ENCODE measurements at places on chromosomes 7 and 10.

DNA sequence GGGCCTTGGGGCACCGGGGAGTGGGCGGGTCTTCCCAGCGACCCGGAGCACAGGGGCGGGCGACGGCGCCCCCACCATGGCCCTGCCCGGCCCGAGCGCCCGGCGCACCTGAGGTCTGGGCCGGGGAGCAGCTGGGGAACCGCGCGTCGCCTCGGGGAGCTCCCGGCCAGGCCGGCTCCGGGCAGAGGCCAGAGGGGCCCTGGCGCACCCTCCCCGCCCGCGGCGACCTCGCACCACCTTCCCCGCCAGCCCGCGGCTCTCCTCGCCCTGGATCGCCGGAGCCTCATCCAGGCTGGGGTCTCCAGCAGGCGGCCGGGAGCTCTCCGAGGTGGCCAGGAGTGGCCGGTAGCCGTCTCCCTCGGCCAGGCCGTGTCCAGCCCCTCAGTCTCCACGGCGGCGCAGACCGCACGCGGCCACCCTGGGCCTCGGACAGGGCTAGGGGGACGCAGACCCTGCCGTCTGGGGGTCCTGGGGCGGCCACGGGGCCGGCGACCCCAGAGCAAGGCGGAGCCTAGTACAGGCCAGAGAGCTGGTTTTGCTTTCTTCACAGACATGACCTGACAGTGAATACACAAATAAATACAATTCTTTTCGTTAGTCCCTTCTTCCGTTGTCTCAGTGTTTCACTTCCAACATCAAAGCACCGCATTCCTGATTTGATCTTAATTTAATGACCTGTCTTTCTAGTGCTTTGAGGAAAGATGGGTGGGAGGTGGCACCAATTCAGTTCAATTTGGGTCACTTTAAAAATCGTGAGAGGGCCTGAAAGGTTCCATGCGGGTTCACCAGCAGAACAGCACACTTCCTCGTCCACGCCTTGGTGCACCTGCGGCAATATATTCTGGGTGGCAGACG is 356.9 kb downstream of the DNAJB6 start:
- peak; percentile 77 for DNase-seq

GRCh38 chr7:146654048-146654447 is 537.4 kb downstream of the CNTNAP2 start:
- DNase-seq, result peak; percentile 16

DNA sequence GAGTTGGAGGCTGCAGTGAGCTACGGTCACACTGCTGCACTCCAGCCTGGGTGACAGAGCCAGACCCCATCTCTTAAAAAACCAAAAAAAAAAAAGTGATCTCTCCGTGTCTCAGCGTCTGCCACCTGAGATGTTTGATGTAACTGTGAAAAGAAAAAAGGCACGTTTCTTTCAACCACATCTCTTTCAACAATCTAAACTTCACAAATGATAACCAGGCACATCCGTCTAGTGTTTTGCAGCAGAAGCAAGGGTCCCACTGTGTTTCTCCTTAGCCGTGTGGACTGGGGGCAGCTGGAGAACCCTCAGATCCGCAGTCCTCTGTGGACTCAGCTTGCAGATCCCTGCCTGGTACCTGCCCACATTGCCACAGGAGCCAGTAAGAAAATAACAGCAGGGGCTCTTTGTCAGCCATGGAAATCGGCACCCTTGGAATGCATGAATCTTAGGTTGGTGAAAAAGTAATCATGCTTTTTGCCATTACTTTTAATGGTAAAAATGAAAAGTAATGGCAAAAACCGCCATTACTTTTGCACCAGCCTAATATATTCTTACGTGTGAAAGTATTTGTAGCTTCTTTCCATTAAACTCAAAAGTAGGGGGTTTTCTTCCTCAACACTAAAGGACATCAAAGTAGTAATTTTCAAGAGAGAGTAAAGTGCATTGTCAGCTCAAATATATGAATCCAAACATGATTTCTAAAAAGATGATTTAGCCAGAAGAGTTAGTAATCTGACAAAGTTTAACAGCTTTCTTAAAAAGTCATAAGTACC is 276.5 kb downstream of the CCDC3 start:
- DNase-seq, result no peak

GRCh38 chr7:74617180-74617744 is 40.3 kb upstream of the GTF2I start:
- peak; percentile 39 for DNase-seq

DNA sequence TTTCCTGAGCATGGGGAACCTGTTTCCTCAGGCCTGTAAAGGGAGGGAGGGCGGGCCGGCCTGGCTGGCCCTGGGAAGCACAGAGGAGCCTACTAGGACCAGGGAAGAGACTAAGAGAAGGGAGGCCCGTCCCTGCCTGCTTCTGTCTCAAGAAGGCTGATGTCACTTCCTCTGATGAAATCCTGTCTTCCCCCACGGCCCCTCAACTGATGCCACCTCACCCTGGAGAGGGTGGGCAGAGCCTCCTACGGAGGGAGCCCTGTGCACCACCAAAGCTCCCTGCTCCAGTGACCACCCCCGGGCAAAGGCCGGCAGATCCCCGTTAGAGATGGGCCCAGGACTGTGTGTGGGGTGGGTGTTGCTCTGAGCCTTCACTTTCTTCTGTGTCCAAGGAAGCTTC is 1.0 kb upstream of the PILRA start:
- no peak for DNase-seq

GRCh38 chr10:17033529-17034260 is 95.9 kb downstream of the CUBN start:
- no peak for DNase-seq

- no peak for DNase-seq
Observed at GRCh38 chr10:4399556-4399955, 426.5 kb upstream of the AKR1E2 start.

- no peak for DNase-seq
Observed at GRCh38 chr10:85036661-85037060, 708.3 kb downstream of the CCSER2 start.

DNA sequence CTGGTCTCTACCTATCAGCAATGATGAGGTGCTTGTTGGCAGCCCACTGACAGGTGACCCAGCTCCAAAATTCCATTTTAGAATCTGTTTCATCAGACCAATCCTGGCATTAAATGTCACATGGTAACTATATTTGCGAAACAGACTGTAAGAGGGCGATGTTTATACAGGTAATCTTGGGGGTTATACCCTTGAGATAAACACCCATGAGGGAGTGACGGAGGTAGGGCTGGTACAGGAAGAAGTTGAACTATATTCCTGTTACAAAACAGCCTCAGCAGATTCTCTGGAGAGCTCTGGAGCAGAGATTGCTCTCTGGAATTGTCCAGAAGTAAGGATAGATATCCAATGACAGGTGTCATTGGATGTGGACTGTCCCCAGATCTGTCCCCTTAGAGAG is 444.8 kb upstream of the DPP6 start:
- no peak for DNase-seq

DNA sequence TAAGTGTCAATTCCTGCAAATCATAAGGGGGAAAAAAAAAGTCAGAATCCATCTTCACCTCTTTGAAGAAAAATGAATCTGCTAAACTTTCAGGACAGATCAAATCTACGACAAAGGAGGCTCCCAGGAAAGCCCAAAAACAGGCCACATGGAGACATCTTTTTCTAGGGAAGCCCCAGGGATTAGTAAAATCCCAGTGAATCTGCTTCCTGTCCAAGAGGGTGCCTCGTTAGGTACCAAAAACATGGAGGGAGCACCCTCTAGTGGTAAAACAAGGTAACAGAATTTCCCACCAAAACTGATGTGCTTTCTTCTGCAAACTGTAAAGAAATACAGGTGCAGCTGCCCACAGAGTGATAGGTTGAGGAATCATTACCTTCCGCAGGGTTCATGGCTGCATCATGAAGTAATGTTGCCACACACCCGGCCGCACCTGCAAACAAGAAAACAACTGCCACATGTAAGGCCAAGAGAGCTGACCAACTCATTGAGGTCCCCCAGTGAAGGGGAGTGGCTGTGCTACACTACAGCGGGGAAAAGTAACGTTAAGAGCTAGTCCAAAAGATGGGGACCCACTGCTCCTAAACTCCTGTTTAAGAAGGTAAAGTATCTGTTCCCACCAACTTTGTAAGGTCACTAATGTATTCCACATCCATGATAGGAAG is 7.9 kb downstream of the SLC25A28 start:
- peak; percentile 65 for DNase-seq

DNA sequence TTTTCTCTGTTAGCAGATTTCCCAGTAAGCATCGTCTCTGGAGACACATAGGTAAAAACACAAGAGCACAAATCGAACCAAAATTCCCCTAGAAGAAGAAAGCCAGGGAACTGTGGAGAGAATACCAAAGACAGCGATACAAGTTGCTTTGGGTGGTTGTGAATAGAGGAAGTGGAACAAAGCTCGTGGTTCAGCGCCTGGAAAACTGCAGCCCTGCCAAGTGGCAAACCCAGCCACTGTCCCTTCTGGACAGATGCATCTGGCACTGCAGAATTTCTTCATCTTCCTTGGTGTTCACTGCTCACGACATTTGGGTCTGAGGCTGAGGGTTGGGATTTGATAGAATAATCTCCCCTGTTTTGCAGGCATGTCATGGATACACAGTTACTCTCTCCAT is 733.8 kb downstream of the PARD3 start:
- DNase-seq, result no peak

- no peak for DNase-seq
Observed at GRCh38 chr7:44698046-44698580, 50.5 kb upstream of the ZMIZ2 start.

- no peak for DNase-seq
Observed at GRCh38 chr7:47383696-47384445, 198.0 kb downstream of the TNS3 start.

GRCh38 chr7:36284456-36285090 is 105.1 kb upstream of the ANLN start:
- no peak for DNase-seq

DNA sequence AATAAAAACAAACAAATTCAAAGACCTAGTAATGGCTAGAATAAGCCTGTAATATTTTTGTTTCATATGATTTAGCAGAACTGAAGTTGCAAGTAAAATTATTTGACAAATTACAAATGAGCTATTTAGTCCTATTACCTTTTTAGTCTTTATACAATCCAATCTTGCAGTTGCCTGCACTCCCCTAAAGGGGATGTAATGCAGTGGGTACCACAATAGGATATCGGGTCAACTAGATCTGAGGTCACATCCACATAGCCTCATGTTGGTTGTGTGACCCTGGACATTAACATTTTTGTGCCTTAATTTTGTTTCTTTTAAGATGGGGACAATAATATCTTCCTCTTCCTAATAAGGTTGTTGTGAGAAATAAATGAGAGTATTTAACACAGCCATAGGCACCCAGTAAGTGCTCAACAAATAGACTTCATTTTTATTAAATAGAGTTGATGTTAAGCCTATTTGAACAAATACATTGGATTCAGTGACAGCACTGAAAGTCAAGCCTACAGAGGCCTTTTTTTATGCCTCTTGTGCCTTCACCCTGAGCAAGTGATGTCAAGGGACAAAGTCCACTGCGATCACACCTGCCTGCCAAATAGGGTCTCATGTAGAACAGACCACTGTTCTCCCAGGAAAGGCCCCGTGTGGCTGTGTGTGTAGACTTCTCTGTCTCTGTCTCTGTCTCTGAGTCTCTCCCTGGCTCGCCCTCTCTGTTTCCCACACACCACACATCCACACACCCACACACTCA is 124.8 kb downstream of the EVX1 start:
- DNase-seq, result no peak

DNA sequence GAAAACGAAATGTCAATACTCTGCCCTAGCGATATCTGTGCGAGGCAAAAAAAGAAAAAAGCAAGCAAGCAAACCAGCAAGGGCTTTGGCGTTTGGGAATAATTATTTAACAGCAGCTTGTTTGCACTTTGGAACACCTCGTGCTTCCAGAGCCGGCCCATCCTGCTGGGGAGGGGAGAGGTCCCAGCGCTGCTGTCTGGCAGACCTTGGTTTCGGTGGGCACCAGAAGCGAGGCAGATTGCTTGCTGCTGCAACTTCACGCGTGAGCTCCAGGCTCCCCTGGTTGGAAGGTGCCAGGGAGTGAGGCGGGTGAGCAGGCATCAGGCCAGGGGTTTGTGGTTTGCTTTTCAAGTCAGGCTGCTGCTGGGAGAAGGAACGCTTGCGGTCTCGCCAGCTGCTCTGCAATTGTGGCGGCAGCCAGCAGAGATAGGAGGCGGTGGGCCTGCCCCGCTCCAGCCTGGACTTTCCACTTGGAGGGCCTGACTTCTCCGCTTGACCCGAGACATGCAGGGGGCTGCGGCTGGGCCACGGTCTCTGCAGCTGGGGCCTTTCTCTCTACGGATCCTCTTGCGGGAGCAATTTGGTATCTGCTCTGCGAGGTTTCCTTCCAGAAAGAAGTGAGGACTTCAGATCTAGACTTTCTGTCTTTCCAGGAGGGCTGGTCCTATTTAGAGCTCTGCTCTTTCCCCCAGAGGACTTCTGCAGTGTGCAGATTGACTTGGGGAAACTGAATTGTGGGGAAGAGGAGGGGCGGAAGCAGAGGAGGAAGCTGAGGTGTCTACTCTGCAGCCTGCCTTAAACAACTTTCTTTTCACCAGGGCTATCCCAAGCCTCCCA is 131.4 kb downstream of the PRPF18 start:
- DNase-seq, result peak; percentile 67

- no peak for DNase-seq
Observed at GRCh38 chr10:86218160-86218559, 148.4 kb downstream of the GRID1 start.

DNA sequence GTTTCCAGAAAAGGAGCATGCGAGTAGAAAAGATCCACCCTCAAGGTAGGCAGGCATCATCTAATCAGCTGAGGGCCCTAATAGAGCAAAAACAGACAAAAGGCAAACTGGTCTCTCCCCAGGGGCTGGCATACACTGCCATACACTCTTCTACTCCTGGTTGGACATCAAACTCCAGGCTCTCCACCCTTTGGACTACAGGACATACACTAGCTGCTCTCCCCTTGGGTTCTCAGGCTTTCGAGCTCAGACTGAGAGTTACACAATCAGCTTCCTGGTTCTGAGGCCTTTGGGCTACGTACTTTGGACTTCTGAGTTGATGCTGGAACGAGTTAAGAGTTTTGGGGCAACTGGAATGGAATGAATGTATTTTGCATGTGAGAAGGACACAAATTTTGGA is 50.9 kb upstream of the TM9SF3 start:
- no peak for DNase-seq

GRCh38 chr10:86899132-86899531 is 58.3 kb downstream of the MMRN2 start:
- DNase-seq, result peak; percentile 59

- DNase-seq, result peak; percentile 77
Observed at GRCh38 chr7:115475761-115476385, 554.0 kb downstream of the MDFIC start.

DNA sequence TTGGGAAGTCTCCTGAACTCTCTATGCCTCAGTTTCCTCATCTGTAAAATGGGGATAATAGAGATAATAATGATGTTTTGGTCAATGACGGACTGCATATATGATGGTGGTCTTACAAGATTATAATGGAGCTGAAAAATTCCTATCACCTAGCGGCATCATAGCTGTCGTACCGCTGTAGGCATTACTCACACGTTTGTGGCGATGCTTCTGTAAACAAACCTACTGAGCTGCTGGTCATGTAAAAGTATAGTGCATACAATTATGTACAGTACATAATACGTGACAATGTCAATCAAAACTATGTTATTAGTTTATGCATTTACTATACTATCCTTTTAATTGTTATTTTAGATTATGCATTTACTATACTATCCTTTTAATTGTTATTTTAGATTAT is 339.1 kb upstream of the NPVF start:
- DNase-seq, result no peak

- no peak for DNase-seq
Observed at GRCh38 chr10:49605939-49606509, 4.1 kb upstream of the SLC18A3 start.
